ENCODE measurements at places on chromosomes 1 and 21. TPM values are rescaled to one million over a fixed set of nuclear protein-coding genes. Genes with fewer than 3 reads are reported as not detected.

The S100A4 gene
- 5.5 TPM for total RNA-seq

The NTRK1 gene
- total RNA-seq: under 0.01 TPM

The LRRC3 gene
- 0.34 TPM for total RNA-seq

The PLEKHA6 gene
- total RNA-seq: 2.2 TPM

The PLA2G2D gene
- not detected for total RNA-seq

Measured in nasal cavity respiratory epithelium epithelial cell of viscerocranial mucosa (primary cell).